Body of pancreas (tissue), 4 donors: ENCODE measurements at places on chromosomes 16 and 17. TPM values are rescaled to one million over a fixed set of nuclear protein-coding genes. Genes with fewer than 3 reads are reported as not detected.

DNA sequence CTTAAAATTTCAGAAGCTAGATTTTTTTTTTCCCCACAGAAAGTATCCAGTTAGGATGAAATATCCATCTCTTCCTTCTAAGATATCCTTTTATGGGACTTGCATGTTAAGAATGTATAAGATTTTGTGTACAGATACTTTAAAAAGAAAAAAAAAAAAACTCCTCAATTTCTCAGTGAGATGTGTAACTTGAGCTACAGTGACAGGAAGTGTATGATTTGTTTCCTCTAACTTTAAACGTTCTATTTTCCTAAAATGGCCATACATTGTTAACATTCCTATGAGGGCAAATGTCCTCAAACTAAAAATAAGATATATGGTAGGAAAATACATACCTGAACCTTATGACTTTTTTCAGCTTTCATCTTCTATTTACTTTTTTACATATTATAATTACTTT is 8.9 kb downstream of the FBXO47 start:
- DNase-seq = no peak
- no peaks in the 10 kb centered on the region for H3K36me3 ChIP-seq
- no peaks in the 10 kb centered on the region for H3K27me3 ChIP-seq
- no peak overlapping the region for H3K27ac ChIP-seq

The HBQ1 gene
- not detected for total RNA-seq

DNA sequence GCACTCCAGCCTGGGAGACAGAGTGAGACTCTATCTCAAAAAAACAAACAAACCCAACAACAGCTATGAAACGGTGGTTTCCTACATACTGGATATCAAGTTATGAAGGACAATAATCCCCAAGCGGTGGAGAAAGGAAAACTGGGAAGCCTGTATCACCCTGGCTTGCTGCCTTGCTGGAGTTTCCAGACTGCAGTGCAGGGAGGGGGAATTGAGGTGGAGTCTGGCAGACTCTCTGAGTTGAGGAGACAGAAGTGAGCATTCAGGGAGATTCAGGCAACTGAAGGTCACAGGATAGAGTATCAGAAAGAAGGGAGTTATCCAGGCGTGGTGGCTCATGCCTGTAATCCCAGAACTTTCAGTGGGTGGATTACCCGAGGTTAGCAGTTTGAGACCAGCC is 11.9 kb downstream of the QRICH2 start:
- no peaks in the 10 kb centered on the region for H3K27me3 ChIP-seq
- no peaks in the 10 kb centered on the region for H3K4me1 ChIP-seq
- no peak overlapping the region for H3K4me3 ChIP-seq
- H3K36me3 ChIP-seq = no peaks in the 10 kb centered on the region

GRCh38 chr17:41680426-41681040 is 8.2 kb upstream of the EIF1 start:
- no peaks in the 10 kb centered on the region for H3K27me3 ChIP-seq
- no peak overlapping the region for H3K27ac ChIP-seq
- no peaks in the 10 kb centered on the region for H3K36me3 ChIP-seq
- no peak overlapping the region for H3K4me3 ChIP-seq
- DNase-seq = no peak
- peaks cover 17% of the 10 kb centered on the region for H3K4me1 ChIP-seq

The MGAT5B gene
- not detected for total RNA-seq

- no peaks in the 10 kb centered on the region for H3K36me3 ChIP-seq
- H3K27me3 ChIP-seq = no peaks in the 10 kb centered on the region
- no peaks in the 10 kb centered on the region for H3K4me1 ChIP-seq
- H3K27ac ChIP-seq = no peak overlapping the region
- no peak overlapping the region for H3K4me3 ChIP-seq
- no peak for DNase-seq
Measured at GRCh38 chr17:80742581-80743180, 198.0 kb downstream of the RPTOR start.

GRCh38 chr17:18267927-18268711 is 7.7 kb downstream of the MIEF2 start:
- H3K4me3 ChIP-seq = no peak overlapping the region
- H3K27ac ChIP-seq = no peak overlapping the region
- H3K4me1 ChIP-seq = peaks cover under 1% of the 10 kb centered on the region
- no peak for DNase-seq
- no peaks in the 10 kb centered on the region for H3K27me3 ChIP-seq

DNA sequence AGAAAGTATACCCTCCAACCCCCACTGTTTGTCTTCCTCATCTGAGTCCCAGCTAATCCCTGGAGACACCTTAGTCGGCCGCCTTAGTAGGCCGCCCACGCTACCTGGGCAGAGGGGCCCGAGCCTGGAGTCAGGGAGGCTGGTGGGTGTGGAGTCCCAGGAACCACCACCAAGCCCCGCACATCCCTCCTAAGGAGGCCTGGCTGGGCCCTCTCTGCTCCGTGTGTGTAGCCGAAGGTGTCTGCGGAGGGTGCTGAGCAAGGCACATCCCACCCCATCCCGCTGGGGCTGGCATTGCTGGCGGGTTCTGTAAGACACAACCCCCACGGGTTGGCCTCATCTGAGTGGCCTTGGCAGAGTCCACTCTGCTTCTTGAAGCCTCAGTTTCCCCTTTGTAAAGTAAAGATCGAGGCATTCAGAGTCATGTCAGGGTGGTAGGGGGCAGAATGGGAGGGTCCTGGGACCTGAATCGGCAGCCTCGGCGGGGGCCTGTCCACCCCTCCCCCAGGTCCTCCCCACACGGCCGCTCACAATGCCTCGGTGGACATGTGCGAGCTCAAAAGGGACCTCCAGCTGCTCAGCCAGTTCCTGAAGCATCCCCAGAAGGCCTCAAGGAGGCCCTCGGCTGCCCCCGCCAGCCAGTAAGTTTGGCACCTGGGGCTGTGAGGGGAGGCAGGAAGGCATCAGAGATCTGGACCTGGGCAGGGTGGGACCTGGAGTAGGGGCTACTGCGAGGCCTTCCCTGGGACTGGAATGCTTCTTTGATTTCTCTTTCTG is 15.2 kb upstream of the ADGRG3 start:
- H3K36me3 ChIP-seq = peaks cover 3% of the 10 kb centered on the region
- no peak for DNase-seq
- no peaks in the 10 kb centered on the region for H3K27me3 ChIP-seq
- no peak overlapping the region for H3K4me3 ChIP-seq

DNA sequence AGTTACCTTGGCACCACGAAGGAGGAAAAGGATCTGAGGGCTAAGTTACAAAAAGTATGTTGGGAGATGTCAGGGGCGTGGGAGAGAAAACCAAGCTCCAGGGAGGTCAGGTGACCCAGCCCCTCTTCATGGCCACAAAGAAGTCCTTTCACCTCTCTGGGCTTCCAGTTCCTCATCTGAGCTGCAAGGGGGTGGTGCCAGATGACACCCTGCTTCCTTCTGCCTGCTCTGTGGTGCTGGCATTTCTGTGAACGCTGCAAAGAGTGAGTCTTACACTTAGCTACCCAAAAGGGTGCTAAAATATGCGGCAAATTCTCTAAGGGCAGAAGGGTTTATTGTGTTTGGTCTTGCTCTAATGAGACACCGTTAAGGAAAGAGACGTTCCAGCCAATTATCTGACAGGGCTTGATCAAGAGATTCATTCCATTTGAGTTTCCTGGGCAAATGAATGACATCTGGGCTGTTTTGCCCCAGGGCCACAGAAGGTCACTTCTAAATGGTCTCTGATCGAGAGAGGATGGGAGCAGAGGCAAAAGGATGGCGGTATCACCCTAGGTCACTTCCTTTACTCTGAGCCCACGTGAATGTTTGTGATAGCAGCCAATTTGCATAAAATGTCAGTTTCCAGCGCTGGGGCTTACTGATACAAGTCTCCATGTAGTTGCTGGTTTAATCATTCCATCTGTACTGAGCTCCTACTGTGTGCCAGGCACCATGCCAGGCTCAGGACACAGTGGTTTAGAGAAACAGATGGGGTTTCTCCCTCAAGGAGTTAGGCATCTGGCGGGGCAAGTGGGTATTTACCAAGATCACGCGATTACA is 210.2 kb downstream of the KATNIP start:
- peak; percentile 16 for DNase-seq
- H3K27ac ChIP-seq = no peak overlapping the region
- no peaks in the 10 kb centered on the region for H3K27me3 ChIP-seq
- H3K4me1 ChIP-seq = no peaks in the 10 kb centered on the region

- no peaks in the 10 kb centered on the region for H3K4me1 ChIP-seq
- H3K4me3 ChIP-seq = no peak overlapping the region
- H3K27me3 ChIP-seq = no peaks in the 10 kb centered on the region
- peak; percentile 9 for DNase-seq
- no peak overlapping the region for H3K27ac ChIP-seq
Measured at GRCh38 chr16:81204798-81205680, 33.5 kb upstream of the BCO1 start.

DNA sequence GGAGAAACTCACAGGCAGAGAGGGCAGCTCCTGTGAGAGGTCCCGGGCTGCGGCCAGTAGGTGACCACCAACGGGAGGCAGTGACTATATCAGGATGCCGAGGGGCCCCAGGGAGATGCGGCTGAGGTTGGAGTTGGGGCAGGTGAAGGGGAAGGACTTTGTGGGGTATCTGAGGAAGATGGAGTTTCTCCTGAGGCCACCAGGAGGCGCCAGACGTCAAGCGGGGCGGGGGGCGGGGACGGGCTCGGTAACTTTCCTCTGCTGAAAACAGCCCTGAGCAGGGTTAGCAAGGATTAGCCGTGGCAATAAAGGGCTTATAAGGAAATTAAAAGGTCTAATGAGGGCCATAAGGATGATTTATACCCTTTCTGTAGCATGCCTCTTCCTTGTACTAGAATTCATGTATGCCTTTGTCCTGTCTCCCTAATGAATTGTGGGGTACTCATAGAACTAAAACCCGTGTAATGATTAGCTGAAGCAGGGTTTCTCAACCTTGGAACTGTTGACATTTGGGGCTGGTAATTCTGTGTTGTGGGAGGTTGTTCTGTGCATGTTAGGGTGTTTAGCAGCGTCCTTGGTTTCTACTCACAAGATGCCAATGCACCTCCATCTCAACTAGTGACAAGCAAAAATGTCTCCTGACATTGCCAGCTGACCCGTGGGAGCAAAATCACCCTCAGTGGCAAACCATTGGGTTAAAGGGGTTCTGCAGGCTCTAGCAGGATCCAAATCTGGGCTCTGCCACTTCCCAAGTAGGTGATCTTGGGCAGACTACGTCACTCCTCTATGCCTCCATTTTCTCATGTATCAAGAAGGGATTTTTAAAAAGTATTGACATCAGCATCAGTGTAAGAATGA is 74.8 kb upstream of the GRIN2A start:
- peak overlapping the region; percentile 36 for H3K27ac ChIP-seq
- peaks cover 11% of the 10 kb centered on the region for H3K4me1 ChIP-seq
- no peaks in the 10 kb centered on the region for H3K27me3 ChIP-seq
- H3K36me3 ChIP-seq = no peaks in the 10 kb centered on the region
- no peak overlapping the region for H3K4me3 ChIP-seq

The ANKFN1 gene
- 0.33 TPM for total RNA-seq

DNA sequence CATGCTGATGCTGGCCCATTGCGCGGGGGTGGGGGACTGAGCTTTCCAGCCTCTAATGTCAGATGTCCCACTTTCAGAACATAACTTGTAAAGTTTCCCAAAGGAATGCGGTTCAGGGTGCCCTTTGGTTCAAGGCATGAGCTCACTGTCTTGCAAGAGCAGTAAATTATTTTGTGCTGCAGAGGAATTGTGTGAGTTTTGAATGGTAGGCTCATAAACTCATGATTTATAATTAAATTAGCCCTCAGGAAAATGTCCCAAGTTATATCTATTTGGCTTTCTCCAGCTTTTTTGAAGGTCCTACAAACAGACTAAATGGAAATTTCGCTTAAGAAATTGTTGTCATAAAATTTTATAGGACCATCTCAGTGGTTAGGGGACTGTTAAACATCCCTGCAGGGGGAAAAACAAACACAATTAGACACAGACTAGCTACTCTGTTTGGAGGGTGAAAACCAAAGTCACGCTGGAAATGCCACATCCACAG is 321.8 kb downstream of the HS3ST3B1 start:
- H3K4me1 ChIP-seq = no peaks in the 10 kb centered on the region
- no peak overlapping the region for H3K4me3 ChIP-seq
- no peaks in the 10 kb centered on the region for H3K36me3 ChIP-seq
- no peak overlapping the region for H3K27ac ChIP-seq

DNA sequence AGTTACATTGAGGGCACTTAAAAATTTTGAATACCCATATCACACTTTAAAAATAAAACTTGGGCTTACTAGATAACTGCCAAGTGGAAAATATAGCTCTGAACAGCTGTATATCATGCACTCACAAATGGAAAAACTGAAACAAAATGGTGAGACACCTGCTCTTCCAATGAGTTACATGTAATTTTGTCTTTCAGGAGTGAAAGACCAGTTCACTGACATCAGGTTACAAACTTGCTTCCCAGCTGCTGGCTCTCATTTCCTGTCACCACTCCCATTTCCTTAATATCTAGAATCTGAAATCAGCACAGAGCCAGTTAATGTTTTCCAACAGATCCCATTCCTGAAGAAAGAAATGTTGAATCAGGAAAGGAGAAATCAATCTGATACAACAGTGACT is 10.8 kb downstream of the CSNK2A2 start:
- no peaks in the 10 kb centered on the region for H3K4me1 ChIP-seq
- H3K36me3 ChIP-seq = peaks cover 4% of the 10 kb centered on the region
- DNase-seq = no peak
- no peaks in the 10 kb centered on the region for H3K27me3 ChIP-seq

The MYH1 gene
- total RNA-seq = not detected

DNA sequence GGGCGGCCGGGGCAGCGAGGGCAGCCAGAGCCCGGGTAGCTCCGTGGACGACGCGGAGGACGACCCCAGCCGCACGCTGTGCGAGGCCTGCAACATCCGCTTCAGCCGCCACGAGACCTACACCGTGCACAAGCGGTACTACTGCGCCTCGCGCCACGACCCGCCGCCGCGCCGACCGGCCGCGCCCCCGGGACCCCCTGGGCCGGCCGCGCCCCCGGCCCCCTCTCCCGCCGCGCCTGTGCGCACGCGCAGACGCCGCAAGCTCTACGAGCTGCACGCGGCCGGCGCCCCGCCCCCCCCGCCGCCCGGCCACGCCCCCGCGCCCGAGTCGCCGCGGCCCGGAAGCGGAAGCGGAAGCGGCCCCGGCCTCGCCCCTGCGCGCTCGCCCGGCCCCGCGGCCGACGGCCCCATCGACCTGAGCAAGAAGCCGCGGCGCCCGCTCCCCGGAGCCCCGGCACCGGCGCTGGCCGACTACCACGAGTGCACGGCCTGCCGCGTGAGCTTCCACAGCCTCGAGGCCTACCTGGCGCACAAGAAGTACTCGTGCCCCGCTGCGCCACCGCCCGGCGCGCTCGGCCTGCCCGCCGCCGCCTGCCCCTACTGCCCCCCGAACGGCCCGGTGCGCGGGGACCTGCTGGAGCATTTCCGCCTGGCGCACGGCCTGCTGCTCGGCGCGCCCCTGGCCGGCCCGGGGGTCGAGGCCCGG is 36.1 kb upstream of the ZC3H18 start:
- H3K27ac ChIP-seq = no peak overlapping the region
- no peaks in the 10 kb centered on the region for H3K36me3 ChIP-seq
- no peaks in the 10 kb centered on the region for H3K27me3 ChIP-seq
- H3K4me3 ChIP-seq = no peak overlapping the region

- H3K27me3 ChIP-seq = no peaks in the 10 kb centered on the region
- no peak for DNase-seq
- H3K36me3 ChIP-seq = no peaks in the 10 kb centered on the region
Measured at GRCh38 chr16:12453832-12454231, 349.9 kb downstream of the CPPED1 start.

The SYT17 gene
- total RNA-seq = 3.9 TPM

The QPRT gene
- total RNA-seq = 28.0 TPM

- no peaks in the 10 kb centered on the region for H3K27me3 ChIP-seq
- no peak overlapping the region for H3K4me3 ChIP-seq
- H3K4me1 ChIP-seq = no peaks in the 10 kb centered on the region
Measured at GRCh38 chr17:68749349-68750207, 148.4 kb upstream of the FAM20A start.

The RAB26 gene
- 28.8 TPM for total RNA-seq

- no peak for DNase-seq
Measured at GRCh38 chr17:37823996-37824395, 79.1 kb upstream of the HNF1B start.
